ENCODE measurements at places on chromosomes 6 and 20. TPM values are rescaled to one million over a fixed set of nuclear protein-coding genes. Genes with fewer than 3 reads are reported as not detected.

- H3K4me1 ChIP-seq, result no peaks in the 10 kb centered on the region
- H3K36me3 ChIP-seq, result no peaks in the 10 kb centered on the region
- H3K27me3 ChIP-seq, result no peaks in the 10 kb centered on the region
- DNase-seq, result no peak
These were observed 83.3 kb downstream of the FUT9 start for GRCh38 chr6:96099069-96099468.

- no peak overlapping the region for H3K27ac ChIP-seq
- DNase-seq, result no peak
- H3K27me3 ChIP-seq, result peaks cover 9% of the 10 kb centered on the region
- H3K36me3 ChIP-seq, result no peaks in the 10 kb centered on the region
These were observed 3.3 kb upstream of the TAGAP start for GRCh38 chr6:159047891-159048685.

DNA sequence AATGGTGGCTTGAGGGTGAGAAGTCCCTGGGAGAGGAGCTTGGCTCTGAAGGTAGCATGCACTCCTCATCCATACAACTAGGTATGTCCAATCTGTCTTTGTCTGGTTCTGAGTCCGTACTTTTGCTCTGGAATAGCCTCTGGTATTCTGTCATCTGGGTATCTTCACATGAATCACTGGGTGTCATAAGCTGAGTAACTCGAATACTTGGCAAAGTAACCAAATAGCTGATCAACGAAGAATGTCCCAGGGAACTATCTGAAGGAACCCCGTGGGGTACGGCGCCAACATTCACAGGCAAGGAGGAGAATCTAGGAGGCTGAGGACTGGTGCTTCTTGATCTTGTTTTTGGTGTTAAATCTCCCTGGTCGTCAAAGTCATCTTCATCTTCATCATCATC is 184.8 kb downstream of the HIVEP2 start:
- no peak overlapping the region for H3K4me3 ChIP-seq
- peaks cover 2% of the 10 kb centered on the region for H3K4me1 ChIP-seq
- H3K27me3 ChIP-seq, result no peaks in the 10 kb centered on the region
- H3K27ac ChIP-seq, result no peak overlapping the region
- peaks cover 3% of the 10 kb centered on the region for H3K36me3 ChIP-seq
- peak; percentile 77 for DNase-seq

Gene CDK19
- total RNA-seq, result 11.2 TPM

Gene DCDC2
- not detected for total RNA-seq

Gene MUC21
- not detected for total RNA-seq

Measured in fibroblast of lung (primary cell).